ENCODE measurements at places on chromosomes 7 and 10.

DNA sequence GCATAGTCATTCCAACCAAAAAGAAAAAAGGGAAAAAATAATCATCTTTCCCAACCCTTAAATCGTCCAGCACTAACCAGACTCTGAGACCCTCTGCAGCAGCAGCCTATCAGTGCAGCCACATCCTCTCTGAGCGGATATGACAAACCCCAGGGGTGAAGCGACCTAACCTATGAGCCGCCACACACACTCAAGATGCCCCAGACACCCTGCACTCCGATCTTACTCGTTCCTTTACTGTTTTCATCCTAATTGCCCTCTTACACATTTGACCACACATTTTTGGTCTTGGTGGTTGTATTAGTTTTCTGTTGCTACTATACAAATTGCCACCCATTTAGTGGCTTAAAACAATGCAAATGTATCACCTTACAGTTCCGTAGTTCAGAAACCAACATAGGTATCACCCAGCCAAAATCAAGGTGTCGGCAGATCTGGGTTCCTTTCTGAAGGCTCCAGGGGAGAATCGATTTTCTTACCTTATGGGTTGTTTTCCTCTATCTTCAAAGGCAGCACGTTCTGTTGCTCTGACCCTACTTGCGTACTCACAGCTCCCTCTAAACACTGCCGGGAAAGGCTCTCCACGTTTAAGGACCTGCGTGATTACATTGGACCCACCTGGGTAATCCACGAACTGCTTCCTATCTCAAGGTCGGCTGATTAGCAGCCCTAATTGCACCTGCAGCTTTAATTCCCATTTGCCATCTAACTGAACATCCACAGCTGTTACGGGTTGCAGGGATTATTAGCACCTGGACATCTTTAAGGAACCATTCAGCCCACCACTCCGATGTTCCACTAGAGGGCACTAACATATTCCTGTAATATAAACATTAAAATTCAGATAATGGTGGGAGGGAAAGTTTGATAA, 37.3 kb upstream of the PRSS1 start:
- no peak for DNase-seq

DNA sequence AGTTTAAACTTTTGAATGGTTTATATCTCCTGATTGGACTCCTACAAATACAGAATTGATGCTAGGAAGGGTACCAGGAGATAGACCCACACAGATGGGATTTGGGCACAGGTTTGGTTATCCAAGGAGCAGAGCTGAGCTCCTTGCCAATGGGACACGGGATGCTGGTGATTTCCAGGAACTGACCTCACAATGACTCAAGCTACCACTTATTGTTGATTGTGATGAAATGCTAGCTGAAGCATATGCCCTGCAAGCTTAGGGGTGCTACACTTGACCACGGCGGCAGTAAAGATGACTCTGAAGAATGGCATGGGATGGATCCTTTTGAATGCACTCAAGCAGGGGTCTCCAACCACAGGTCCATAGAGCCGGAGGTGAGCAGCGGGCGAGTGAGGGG, 45.5 kb upstream of the VKORC1L1 start:
- DNase-seq: no peak

- DNase-seq: no peak
Observed at GRCh38 chr10:123213192-123213591, 59.0 kb downstream of the BUB3 start.

- no peak for DNase-seq
Observed at GRCh38 chr10:66748217-66748616, 177.6 kb upstream of the LRRTM3 start.

- DNase-seq: no peak
Observed at GRCh38 chr7:80977751-80978150, 58.9 kb upstream of the SEMA3C start.

- DNase-seq: no peak
Observed at GRCh38 chr10:29533696-29534285, 101.0 kb downstream of the SVIL start.

DNA sequence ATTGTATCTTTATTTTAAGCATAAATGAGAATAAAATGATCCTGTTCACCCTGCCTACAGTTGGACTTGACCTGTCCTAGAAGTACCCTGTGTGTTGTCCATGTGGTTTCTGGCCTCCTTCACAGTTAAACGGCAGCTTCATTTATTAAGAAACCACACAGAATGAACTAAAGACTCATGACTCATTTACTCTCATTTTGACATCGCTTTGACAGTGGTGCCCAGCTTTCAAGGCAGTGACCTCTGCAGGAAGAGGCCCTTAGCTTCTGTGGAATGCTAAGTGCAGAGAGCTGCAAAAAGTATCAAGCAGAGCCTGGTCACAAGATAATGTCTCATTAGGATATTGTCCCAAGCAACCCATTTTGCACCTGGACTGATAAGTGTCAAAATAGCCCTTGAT, 93.4 kb downstream of the AVL9 start:
- no peak for DNase-seq

DNA sequence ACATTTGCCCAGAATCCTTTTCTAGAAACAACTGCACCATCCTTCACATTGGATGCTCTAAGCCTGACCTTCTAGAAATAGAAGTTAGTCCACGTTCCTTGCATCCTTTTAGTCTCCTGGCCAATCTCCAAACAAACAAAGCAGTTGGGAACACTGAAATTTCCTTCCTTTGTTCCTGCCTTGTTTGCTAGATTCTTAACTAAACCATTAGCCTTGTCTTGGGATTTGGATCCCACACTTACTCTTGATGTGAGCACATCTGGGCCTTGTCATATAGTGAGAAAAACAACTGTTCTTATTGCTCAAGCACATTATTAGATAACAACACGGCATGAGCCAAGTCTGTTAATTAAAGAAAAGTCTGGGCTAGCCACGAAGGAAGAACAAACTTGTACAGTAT, 319.3 kb upstream of the GHITM start:
- DNase-seq: no peak

GRCh38 chr7:25180946-25181345, 47.3 kb downstream of the NPVF start:
- no peak for DNase-seq

- DNase-seq: no peak
Observed at GRCh38 chr7:28211006-28211405, 30.4 kb upstream of the JAZF1 start.

DNA sequence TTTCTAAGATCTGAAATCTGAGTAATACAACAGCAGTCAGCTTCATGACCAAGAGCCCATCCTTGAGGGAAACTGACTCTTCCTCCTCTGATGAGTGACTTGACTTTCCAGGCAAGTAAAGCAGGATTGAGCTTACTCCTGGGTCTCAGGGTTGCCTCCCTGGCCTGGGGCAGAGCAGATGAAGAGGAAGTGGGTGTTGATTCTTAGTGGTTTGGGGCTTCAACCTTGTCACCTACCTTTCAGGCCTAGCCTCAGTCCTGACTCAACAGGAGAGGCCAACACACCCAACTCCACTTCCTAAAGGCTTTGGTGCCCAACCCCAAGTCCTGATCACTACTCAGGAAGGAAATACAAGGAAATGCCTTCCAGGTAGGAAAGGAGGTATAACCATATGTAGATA, 54.1 kb downstream of the KCNMA1 start:
- DNase-seq: no peak

GRCh38 chr7:108049962-108050361, 47.0 kb upstream of the LAMB1 start:
- no peak for DNase-seq

DNA sequence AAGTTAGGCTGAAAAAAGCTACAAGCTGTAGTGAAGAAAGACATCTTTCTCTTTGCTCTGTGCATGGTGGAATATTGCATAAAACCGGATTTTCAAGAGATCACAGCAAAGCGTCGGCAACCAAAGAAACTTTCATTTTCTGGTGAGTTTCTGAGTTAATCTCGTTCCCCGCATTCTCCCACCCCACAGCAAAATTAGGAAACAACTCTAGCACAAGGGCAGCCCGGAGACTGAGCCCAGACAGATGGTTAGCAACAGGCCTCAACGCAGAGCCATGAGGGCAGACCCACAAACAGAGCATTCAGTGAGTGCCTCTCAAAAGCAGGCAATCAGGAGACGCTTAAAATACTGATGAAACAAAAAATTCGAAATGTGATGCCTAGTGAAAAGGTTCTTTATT, 396.1 kb upstream of the KLF6 start:
- DNase-seq: no peak

DNA sequence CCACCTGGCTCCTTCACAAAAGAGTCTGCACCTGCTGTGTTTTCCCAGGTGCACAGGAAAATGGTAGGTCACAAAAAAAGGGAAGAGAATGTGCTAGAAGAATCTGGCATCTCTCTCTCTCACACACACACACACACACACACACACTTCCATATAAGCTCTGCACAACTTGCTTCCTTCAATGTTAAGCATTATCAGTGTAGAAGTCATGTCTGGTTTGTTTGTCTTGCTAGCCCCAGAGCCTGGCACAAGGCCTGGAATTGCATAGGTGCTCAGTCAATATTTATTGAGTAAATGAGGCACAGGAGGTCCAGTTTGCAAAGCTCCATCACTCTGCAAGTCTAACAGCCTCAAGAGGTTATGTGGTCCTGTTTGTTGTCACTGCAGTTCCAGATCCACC, 867.3 kb upstream of the AUTS2 start:
- no peak for DNase-seq

- DNase-seq: no peak
Observed at GRCh38 chr10:35007858-35008301, 82.3 kb downstream of the CUL2 start.

DNA sequence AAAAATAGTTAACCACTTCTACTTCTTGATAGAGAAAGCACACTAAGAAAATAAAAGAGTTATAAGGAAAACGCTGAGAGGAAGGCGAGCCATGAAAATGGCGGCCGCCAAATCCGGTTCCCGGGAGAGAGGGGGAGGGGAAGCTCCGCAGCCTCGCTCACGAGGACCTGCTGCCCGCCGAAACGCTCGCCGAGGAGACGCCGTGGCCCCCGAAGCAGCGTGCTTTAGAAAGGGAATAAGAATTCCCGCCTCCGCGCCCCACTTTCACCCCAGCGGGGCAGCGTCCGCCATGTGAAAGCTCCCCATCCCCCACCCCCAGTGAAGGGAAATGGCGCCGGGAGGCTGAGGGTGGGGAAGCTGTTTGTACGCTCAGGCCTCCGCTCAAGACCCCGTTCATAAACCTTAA, 505 bp downstream of the HNRNPA2B1 start:
- peak; percentile 62 for DNase-seq

GRCh38 chr10:129187331-129187730, 279.7 kb upstream of the MGMT start:
- DNase-seq: no peak

GRCh38 chr7:2281541-2281940, 32.7 kb downstream of the SNX8 start:
- no peak for DNase-seq

DNA sequence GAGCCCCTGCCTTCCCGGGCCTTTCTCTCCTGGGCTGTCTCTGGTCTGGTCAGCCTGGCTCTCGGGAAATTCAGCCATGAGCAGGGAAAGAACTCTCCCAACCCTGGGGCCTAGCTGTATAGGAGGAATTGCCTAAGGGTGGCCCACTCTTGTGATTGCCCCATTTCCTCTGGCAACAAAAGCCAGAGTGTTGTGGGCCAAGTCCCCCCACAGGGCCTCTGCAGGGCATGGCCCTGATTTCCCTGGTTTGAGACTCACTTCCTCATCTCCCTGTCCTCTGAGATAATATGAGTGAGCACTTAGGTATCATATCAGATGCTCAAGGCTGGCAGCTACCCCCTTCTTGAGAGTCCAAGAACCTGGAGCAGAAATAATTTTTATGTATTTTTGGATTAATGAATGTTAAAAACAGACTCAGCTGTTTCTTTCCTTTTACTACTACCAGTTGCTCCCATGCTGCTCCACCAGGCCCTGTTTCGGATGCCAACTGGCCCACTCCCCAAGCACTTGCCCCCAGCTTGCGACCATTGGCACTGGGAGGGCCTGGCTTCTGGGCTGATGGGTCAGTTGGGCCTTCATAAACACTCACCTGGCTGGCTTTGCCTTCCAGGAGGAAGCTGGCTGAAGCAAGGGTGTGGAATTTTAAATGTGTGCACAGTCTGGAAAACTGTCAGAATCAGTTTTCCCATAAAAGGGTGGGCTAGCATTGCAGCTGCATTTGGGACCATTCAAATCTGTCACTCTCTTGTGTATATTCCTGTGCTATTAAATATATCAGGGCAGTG, 11.4 kb downstream of the IRF5 start:
- DNase-seq: no peak

DNA sequence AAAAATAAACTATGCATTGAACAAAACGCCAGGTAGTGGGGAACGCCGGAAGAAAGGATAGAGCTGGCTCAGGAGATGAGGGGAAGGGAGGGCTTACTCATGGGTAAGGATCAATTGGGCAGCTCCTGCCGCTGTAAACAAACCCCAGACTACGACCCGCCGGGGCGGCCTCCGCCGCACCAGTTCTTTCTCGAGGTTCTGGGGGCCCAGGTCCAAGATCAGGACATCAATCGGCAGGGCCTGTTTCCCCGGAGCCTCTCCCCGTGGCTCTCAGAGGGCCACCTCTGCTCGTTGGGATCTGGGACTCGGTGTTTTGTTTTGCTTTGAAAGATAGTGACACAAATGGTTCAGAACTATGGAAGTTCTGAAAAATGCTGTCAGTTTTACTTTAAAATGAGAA, 140.4 kb downstream of the ELFN1 start:
- no peak for DNase-seq

GRCh38 chr10:70317943-70318318, 34.1 kb upstream of the NPFFR1 start:
- no peak for DNase-seq

DNA sequence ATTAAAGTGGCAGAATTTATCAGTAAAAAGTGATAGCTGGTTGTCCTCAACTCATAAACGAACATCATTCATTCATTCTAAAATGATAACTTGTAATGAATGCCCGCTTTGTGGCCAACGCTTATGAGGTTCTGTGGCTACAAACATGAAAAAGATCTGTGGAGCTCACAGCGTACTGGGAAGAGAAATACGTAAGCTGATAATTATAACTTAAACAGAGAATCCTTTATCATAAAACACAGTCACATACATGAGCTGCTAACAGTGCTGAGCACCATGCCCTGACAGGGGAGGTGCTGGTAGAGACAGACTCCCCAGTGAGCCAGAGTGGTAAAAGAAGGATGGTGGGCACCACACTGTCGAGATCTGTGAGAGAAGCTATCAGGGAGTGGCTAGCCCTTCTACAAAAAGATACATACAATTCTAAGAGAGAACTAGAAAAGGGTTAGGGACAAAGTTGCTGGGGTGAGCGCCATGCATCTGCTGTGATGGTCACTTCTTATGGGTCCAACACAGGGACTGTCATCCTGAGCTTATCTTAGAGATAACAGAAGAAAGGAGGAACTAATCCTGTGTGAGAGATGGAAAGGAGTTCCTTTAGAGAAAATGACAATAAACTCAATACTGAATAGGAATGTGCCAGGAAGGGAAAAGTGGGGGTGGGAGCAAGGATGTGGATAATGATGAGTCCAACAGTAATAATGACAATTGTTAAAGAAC, 106.7 kb downstream of the USP6NL start:
- no peak for DNase-seq

GRCh38 chr7:50273301-50273700, 31.2 kb upstream of the IKZF1 start:
- DNase-seq: no peak
